Effector CD8-positive, alpha-beta T cell (primary cell): ENCODE measurements at places on chromosomes 6 and 20.

GRCh38 chr6:138818496-138819194, 22.8 kb downstream of the ECT2L start:
- no peak for DNase-seq

GRCh38 chr6:153947808-153948447, 91.1 kb upstream of the OPRM1 start:
- DNase-seq: no peak

DNA sequence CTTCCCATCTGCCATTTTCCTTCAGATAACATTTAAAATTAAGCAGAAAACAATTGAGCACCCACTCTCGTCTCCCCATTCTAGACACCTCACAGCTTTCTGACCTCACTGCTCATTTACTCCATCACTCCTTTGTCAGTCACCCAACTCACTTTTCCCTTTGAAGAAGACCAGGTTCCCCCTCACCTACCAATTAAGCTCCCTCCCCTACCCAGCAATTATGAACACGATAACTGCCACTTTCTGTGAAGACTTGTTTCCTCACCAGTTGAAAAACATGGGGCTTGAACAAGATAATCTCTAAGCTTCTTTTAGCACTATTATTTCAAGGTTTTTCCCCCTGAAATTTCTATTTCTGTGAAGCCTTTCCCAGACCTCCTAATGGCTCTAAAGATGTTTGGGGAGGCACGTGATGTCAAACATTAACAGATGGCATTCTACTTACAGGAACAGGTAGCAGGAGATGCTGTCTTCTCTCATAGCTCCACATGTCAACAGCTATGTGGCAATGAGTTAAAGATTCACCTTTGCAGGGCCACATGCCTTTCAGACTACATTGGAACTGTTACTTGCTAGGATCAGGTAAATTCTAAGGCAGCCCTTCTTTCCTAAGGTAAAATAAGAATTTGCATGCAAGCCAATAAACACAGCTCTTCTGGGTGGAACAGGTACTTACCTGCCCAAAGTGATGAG, 24.8 kb upstream of the SLA2 start:
- DNase-seq: no peak

- DNase-seq: no peak
These were observed 76.6 kb downstream of the F13A1 start for GRCh38 chr6:6243846-6244245.

GRCh38 chr6:131206463-131207251, 71.4 kb downstream of the AKAP7 start:
- no peak for DNase-seq

DNA sequence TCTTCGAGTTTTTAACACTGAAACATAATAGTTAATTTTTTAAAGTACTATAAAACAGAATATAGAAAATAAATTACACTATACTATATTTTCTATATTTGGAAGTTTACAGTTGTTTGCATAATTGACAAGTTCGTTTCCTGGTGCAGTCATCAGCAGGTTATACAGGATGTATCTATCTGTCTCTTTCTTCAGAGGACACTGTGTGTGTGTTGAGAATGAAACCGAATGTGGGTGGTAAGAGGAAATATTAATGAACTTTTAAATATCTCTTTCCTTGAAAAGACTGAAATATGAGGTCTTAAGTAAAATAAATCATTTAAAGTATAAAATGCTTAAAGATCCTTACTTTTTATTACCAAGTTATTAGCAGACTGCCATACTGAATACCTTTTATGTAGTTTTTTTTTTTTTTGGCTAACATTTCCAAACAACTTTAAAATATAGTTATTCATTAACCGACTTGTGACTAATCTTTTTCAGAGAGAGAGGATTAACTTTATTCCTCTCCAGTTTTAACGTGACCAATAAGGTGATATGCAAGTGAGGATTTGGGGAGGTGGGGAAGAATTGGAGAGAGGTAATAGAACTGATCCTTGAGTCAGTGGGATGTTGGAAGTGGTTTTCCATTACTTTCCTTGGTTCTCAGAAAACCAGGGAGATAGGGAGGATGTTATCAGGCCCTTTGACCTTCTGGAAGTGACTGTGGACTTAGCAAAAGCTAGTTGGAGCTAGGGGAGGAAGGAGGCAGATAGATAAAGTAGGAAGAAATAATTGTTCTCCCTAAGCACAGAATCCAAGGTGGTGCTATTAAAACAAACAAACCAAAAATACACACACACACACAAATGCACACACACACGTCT, 380.0 kb upstream of the FLRT3 start:
- DNase-seq: no peak

- DNase-seq: no peak
These were observed 148.0 kb upstream of the ZNF217 start for GRCh38 chr20:53741726-53742028.

GRCh38 chr6:8743170-8743745, 307.9 kb upstream of the SLC35B3 start:
- DNase-seq: no peak

DNA sequence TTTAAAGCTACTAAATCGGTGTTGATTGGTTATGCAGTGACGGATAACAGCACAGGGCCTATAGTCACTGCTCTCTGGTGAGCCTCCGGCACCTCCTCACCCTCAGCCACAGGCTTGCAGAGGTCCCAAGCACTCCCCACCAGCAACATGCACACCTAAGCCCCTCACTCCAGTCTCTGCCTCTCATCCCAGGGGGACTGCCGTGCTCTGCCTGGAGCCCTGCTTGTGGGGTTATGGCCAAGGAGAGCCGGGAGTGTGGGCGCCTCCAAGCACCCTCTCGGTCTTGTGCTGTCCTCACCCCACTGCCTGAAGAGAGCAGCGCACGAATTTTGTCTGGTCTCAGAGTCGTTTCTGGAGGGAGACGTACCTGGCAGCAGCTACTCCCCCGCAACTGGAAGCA, 6.8 kb upstream of the EEF1A2 start:
- no peak for DNase-seq

DNA sequence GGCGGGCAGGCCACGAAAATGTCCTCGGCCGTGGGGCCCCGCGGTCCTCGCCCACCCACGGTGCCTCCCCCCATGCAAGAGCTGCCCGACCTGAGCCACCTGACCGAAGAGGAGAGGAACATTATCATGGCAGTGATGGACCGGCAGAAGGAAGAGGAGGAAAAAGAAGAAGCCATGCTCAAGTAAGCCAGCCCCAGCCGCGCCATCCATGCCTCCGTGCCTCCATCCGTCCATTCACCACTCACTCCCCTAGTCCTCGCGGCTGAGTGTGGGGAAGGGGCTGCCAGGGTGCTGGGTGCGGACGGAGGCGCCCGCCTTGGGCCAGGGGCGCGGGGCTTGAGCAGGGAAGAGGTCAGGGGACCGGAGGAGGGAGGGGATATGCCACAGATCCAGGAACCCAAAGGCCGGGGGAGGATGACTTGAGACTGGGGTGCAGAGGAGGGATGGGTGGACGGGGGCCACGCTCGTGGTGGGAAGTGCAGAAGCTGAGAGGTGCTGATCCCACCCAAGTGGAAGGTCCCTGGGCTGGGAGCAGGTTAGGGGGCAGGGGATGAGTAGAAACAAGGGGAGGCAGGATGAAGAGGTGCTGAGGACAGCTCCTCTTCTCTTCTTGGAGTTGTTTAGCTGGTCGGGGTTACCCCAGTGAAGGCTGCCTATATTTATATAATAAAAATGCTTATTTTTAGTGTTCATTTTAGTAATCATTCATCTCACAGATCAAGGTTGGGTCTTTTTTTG, 825 bp downstream of the RIMS1 start:
- no peak for DNase-seq

DNA sequence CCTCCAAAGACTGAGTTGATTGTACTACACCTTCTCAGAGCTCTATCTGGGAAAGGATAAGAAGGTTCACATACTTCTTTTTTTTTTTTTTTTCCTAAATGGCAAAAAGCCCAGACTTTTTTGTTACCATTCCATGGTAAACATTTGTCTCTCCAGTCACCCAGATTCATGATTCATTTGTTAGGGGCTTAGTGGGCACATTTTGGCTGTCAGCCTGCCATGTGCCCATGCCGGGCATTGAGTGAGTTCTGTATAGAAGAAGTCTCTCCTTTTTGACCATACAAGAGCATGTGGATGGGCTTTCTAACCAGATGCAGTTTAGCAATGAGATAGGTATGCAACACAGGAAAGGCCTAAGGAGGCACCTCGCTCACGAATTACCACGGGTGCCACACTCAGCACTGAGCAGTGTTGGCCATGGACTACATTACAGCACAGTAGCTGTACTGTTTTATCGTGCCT, 447.5 kb upstream of the HSF2 start:
- DNase-seq: no peak

DNA sequence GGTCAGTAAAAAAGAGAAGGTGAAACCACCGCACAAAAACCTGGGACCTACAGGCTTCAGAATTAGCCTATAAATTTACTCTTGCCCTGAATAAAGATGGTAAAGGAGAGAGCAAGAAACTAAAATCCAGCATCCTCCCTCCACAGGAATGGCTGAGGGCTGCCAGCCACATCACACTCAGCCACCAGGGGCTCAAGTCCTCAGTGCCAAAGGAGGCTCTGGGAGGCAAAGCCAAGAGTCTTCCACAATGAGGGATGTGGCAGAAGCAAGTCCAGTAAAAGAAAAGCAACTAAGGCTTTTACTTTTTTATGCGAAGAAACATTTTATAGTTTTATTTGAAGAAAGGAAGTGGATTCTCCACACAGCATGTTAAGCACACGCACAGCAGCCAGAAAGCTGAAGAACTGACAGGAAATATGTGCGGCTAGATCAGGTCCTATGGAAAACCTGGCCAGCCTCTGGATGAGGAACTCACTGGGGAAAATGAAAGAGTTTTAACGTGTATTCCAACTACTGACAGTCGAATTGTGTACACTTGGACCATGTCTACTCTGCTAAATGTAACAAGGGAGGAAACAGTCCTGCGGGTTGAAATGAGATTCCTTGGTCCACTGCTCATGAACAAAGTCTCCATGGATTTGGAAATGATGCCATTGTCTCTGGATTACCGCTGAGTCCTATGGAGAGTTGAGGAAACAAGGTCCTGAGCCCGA, 219.4 kb upstream of the SSTR4 start:
- no peak for DNase-seq

DNA sequence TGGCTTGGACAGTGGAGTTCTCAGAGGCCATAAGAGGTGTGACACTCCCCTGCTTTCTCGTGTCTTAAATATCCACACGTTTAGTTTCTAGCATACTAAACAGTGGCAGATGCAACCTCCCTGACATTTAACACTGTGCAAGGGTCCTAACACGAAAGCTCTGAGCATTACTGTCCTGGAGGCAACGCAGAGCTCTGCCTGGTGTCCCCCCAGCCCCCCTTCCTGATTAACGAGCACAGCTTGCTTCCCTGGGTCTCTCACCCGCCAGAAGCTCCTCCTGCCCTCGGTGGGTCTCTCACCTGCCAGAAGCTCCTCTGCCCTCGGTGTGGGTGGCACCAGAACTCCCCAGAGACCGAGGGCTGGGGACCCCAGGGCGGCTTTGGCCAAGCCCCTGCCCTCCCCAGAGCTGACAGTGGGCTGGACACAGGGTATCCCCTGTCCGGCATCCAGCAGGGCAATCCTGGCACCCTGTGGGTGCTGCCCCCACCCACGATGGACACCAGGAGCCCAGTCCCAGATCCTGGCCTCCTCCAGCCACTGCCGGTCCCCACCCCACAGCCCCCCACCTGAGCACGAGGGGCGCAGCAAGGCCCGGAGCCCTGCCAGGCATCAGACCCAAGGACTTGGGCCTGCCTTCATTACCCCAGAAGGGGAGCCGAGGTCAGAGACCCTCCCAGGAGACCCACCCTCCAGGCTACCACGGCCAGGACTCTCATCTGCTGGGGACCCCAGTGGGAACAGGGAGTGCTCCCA, 12.4 kb upstream of the KCNQ2 start:
- no peak for DNase-seq

- DNase-seq: no peak
These were observed 4.4 kb upstream of the KCNS1 start for GRCh38 chr20:45105317-45105716.

- DNase-seq: no peak
These were observed 52.7 kb downstream of the GNAS start for GRCh38 chr20:58905236-58905635.

DNA sequence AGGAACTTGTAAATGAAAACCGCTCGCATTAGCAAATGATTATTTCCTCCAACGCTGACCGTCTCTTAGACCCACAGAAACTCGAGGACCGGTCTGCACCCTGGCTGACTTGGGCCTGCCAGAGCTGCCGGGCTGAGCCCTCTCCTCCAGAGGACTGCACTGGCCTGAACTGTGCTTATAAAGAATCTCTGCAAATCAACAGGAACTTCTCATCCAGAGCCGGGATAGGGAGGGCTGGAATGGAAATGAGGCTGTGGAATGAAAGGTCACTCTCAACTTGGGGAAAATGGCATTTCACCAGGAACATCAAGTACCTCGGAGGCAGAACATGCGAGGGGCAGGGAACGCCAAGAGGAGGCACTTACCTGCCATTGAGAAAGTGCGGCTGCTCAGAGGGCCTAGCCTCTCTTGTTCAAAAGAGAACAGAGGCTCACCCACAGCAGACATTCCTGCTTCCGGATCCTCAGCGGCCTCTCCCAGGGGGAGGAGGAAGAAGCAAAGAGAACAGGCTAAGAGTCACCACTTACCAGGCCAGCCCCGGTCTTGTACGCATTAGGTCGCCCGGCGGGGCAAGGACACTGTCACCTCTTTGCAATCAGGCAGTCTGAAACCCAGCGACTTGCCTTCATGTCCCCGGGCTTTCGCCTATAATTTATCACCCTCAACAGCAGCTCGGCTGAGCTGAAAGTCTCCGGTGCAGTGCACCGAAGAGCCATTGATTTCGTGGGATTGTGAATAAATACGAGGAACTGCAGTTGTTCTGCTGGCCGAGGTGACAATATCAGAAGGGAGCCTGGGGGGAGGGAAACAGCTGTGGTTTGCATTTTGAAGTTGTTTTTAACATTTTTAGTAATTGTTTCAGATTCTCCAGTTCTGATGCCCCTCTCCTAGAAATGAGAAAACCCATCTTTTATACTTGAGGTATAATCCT, 37.6 kb downstream of the ZMYND8 start:
- no peak for DNase-seq

DNA sequence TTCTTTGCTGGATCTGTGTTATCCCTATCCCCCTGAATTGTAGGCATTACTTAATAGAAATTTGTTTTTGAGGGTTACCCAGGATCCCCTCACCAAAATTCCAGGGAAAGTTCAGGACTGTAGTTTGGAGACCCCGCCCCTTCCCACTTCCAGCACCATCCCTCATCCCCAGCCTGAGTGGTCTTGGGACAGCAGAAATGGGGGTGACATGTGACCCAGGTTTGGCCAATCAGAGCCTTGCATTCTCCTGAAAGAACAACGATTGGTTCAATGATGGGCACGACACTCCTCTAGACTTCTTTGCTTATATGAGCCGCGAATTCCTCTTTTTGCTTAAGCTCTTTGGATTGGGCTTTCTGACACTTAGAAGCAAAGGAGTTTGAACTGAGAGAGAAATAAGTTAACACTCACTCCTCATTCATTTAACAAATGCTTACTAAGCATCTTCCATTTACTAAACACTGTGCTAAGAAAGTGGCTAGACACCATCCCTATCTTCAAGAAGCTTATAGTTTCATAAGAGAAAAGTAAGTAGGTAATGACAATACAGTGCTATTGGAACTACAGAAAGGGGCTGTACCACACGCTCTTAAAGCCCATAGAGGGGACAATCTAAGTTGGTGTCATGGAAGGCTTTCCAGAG, 24.9 kb upstream of the PAQR8 start:
- no peak for DNase-seq
